AG08396 (cell line): ENCODE measurements at places on chromosomes 4 and X.

GRCh38 chr4:74362347-74362746, 2.6 kb upstream of the EREG start:
- DNase-seq: no peak

DNA sequence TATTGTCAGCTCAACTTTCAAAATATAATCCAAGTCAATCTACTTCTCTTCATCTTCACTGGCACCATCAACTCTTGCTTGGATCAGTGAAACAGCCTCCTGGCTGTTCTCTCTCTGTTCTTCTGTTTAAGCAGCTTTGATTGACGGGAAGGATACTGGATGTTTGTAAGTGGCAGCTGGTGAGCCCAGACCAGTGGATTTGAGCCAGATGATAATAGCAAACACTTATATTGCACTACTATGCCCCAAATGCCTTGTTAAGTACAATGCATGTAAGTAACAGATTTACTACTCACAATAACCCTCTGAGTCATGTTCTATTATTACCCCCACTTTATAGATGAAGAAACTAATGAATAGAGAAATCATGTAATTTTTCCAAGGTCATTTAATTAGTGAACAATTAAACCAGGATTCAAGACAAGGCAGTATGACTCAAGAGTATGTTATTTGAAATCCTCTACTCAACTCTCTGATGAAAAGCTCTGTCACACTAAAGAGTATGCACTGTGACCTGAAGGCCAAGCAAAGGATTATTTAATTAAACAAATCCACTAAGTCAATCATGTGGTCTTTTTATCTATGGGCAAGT, 44.8 kb downstream of the SPANXN3 start:
- no peak for DNase-seq

DNA sequence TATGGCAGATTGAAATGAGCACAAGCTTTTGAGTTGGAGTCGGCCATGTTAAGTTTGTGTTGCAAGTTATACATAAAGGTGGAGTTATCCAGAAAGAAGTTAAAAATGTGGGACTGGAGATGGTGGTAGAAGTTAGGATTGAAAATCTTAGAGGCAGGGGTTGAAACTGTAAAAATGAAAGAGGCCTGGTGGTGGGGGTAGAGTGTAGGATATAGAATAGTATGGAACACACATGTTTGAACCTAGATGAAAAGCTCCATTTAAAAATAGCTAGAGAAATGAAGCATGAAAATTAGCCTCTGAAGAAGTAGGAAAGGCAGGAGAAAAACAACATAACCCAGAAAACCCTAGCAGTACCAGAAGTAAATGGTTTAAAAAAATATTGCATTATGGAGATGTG, 131.8 kb upstream of the ENPEP start:
- no peak for DNase-seq

- DNase-seq: no peak
These were observed 210.6 kb downstream of the KDR start for GRCh38 chr4:54914781-54915180.

DNA sequence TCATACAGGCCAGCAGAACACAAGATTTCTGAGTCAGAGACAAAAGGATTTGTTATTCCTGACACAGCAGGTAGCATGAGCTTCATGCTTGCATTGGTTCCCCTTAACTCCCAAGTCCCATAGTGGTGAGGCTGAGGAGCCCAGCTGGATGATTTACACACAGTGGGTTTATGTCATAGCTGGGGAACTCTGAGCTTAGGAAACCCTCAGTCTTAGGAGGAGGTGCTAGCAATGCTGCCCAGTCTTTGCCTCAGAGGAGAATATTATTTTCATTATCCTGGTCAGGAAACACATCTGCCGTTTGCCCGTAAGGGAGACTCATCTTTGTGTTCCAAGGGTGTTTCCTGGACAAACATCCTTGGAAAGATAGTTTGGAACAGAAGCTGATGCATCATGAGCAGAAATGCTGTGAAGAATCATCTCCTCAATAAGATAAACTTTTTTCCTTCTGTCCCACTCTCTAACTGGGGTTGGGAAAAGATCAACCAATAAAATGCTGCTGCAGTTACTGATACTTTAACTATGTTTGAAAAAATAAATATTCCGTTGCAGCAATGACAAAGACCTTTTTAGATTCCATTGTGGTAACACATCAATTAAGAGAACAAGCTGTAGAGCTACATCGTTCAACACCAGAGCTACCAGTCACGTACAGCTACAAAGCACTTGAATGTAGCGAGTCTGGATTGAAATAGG, 146.8 kb downstream of the DCLK2 start:
- DNase-seq: peak; percentile 56

DNA sequence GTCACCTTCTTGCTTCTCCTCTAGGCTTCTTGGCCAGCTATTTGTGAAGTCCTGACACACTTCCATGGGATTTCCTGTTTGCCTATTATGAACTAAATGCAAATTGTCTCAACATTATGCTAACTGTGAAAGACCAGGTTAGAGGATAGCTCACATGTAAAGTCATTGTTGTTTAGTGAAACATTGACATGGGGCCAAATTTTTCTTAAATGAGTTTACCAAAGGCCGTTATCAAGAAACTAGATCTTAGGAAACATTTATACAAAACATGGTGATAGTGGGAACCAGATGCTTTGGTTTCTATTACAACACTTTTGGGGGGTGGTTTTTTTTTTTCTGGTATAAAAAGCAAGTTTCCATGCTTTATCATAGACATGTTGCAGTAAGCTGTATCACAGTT, 466.8 kb upstream of the FAM241A start:
- DNase-seq: peak; percentile 10

GRCh38 chrX:43345166-43345565, 310.9 kb upstream of the MAOA start:
- no peak for DNase-seq

DNA sequence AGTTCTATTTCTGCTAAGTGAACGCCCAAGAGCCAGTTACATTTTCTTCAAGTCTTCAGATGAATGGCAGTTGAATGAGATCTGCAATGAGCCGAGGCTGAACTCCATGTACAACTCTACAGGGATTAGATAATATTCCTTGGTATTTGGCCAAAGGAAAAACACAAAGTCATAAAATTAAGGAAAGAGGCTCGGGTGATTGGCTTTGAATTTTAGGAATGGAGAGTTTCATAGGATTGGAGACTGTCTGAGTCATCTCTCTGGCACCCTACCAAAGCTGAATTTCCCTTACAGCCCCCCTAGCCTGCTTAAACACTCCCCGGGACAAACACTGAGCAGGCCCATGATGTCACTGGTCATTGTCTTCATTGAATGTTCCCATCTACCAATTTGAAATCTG, 188.0 kb upstream of the C1QTNF7 start:
- DNase-seq: no peak

DNA sequence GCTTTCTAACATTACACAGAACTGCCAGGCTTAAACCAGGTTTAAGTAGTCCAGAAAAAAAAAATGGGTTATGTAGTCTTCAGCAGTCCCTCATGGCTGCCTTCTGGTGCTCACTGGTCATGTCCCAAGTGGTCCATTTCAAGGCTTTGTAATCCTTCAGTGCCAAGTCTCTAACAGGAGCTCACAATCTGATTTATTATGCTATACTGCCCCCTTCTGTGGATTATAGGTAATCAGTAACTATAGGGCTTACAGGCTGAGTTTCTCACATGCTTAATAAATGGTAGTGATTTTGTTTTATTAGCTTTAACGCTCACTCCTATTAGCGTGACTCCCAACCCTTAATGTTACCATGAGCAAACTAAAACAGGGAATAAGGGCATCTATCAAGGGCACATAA, 92.5 kb upstream of the EDA2R start:
- DNase-seq: peak; percentile 24

DNA sequence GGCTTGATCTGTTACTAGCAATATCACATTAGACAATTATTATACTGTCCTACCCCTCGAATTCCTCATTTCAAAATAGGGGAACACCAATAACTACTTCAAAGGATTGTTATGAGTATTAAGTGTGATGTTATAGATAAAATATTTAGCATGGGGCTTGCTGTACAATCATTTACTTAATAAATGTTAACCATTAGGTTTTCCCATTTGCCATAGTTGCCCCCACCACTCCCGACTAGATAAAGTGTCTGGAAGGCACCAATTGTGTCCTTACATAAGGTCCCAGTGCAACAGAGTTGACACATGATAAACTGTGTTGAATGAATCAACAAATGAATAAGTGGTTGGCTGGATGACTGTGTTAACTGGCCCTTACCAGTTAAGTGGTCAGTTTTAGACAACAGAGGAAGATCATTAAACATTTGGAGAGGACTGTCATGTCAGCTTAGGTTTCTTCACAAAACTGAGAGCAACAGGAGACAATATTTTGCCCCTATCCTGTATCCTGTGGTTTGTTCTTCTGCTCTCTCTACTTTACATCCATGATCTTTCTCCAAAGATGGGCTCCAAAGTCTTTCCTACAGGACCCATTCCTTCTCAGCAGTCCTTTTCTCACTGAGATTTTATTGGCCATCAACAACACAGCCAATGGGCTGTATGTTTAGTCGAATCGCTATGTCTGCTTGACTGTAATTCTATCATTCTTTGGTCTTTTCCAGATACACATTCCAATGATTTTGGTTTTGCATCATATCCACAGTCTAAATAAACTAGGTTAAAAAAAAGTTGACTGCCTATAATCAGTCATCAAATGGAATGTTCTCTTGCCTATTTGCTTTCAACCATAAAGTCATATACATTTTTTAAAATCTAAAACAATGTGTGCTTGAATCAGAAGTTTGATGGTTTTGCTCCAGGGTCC, 74.4 kb downstream of the RNF150 start:
- peak; percentile 19 for DNase-seq

GRCh38 chrX:112627206-112627605, 52.5 kb downstream of the LHFPL1 start:
- no peak for DNase-seq

DNA sequence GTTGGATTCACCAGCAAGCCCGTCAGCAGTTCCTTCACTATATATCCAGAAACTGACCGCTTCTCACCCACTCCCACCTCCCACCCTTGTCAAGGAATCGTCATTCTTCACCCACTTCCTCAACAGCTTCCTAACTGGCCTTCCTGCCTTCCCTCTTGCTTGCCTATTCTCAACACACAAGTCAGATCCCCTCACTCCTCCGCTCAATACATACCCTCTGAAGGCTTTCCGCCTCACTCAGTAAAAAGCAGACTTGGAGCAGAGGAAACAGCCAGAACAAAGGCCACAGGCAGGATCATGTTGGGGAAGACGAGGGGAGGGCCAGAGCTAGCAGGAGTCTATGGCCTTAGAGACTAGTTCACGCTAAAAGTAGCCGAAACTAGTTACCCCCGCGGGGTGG, 23.7 kb downstream of the RWDD4 start:
- no peak for DNase-seq

- DNase-seq: no peak
These were observed 13.7 kb downstream of the GAB3 start for GRCh38 chrX:154737136-154737535.
